ENCODE measurements at places on chromosomes 16 and 17. TPM values are rescaled to one million over a fixed set of nuclear protein-coding genes. Genes with fewer than 3 reads are reported as not detected.
A peak's percentile ranks its signal among the peaks of the same experiment; 100 is the strongest.

- no peak overlapping the region for H3K27ac ChIP-seq
- peaks cover 48% of the 10 kb centered on the region for H3K36me3 ChIP-seq
- no peak for DNase-seq
- no peaks in the 10 kb centered on the region for H3K4me1 ChIP-seq
- H3K27me3 ChIP-seq = no peaks in the 10 kb centered on the region
These were observed 16.1 kb downstream of the GDE1 start for GRCh38 chr16:19505600-19506303.

- H3K36me3 ChIP-seq = no peaks in the 10 kb centered on the region
- H3K4me3 ChIP-seq = peak within 1 kb of the TSS; percentile 46
- peak; percentile 98 for DNase-seq
- no peaks in the 10 kb centered on the region for H3K27me3 ChIP-seq
These were observed at the start of gene CEP131 for GRCh38 chr17:81222906-81223761. Gene CEP131 (minus strand): TSS chr17:81222965. CDS start chr17:81220056, 2,909 bp downstream.

- no peaks in the 10 kb centered on the region for H3K4me1 ChIP-seq
- DNase-seq = no peak
- H3K36me3 ChIP-seq = peaks cover 19% of the 10 kb centered on the region
- H3K4me3 ChIP-seq = no peak overlapping the region
These were observed 77.1 kb downstream of the USP31 start for GRCh38 chr16:23072084-23072599.

DNA sequence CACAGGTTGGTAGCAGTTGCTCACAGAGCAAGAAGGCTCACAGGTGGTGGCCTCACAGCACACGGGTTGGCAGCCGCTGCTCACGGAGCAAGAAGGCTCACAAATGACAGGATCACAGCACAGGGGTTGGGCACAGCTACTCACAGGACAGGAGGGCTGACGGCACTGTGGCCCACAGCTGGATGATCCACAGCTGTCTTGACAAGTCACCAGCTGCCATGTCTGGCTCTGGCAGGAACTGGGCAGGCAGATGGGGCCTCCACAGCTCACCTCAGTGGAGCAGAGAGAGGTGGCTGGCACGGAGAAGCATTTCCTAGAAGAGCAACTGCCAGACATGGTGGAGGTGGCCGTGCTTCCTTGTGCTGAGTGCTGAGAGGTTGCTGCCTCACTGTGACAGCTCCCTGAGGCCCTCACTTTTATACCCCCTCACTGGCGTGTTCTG, at the start of gene KRTAP16-1:
TSS of gene KRTAP16-1 (minus strand) at position 392 of the 442 bp plus-strand sequence. CDS start at position 336, 56 bp downstream.
- DNase-seq = no peak
- peak within 1 kb of the TSS; percentile 83 for H3K27ac ChIP-seq
- H3K27me3 ChIP-seq = no peaks in the 10 kb centered on the region

DNA sequence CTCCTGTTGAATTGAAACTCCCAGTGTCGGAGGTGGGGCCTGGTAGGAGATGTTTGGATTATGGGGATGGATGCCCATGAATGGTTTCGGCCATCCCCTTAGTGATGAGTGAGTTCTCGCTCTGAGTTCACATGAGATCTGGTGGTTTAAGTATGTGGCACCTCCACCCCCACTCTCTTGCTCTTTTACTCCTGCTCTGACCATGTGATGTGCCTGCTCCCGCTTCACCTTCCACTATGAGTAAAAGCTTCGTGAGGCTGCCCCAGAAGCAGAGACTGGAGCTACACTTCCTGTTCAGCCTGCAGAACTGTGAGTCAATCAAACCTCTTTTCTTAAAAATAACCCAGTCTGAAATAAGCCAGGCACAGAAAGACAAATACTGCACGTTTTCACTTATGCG, 512.4 kb downstream of the HS3ST4 start:
- no peaks in the 10 kb centered on the region for H3K36me3 ChIP-seq
- H3K27ac ChIP-seq = no peak overlapping the region
- no peaks in the 10 kb centered on the region for H3K4me1 ChIP-seq
- H3K4me3 ChIP-seq = no peak overlapping the region

DNA sequence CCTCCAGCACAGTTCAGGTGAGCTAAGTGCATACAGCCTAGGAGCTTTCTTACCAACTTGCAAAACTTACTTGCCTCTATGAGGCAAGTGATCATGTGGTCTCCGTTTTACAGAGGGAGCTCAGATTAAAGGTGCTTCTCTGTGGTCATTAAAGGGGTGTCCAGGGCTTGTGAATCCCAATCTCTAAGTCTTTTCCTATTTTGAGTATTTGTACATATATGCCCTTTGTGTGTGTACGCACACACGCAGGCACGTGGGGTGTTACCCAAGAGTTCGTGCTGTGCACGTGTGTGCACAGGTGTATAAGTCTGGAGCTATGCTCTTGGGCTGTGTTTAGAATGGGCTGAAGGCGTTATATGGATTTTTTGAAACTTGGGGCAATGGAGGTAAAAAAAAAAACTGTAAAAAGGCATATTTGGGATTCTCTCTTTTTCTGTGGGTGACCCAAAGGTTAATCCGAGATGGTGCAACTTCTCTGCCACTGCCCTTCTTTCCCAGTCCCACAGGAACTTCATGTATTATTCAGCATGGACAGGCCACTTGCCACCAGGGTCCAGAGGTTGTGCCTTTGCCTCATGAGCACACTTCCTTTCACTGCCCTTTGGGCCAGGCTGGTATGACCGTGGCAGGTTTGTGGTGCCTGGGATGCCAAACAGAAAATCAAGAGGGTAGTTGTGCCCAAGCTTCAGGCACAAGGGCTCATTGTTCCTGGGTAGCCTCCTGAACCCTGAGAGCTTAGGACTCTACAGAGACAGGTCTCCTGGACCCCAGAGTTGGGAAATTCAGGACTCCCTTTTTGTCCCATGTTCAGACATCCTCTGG, 1.5 kb downstream of the ABCC3 start:
- no peak overlapping the region for H3K27ac ChIP-seq
- H3K36me3 ChIP-seq = no peaks in the 10 kb centered on the region
- DNase-seq = no peak
- H3K4me1 ChIP-seq = peaks cover 8% of the 10 kb centered on the region
- no peak overlapping the region for H3K4me3 ChIP-seq

DNA sequence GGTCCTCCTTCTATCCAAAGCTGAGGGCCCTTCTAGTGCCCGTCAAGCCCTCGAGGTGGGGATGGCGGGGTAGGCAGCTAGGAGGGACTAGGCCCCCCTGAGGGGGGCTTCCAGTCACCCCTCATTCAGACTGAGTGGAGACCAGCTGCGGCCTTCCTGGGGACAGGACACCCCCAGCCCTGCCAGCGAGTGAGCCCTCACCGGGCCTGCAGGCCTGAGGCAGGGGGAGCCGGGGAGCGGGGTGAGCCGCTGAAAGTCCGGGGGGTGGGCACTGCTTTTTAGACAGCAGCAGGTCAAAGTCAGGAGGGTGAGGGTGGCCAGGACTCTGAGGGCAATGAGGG, 8.7 kb upstream of the KREMEN2 start:
- H3K36me3 ChIP-seq = no peaks in the 10 kb centered on the region
- peaks cover 7% of the 10 kb centered on the region for H3K4me1 ChIP-seq
- no peak overlapping the region for H3K4me3 ChIP-seq
- H3K27ac ChIP-seq = no peak overlapping the region

GRCh38 chr17:65074778-65075250, 18.3 kb upstream of the GNA13 start:
- no peaks in the 10 kb centered on the region for H3K4me1 ChIP-seq
- no peaks in the 10 kb centered on the region for H3K36me3 ChIP-seq
- H3K27ac ChIP-seq = no peak overlapping the region
- no peak for DNase-seq

GRCh38 chr17:2034157-2034556, 4.2 kb downstream of the DPH1 start:
- H3K27ac ChIP-seq = no peak overlapping the region
- no peak for DNase-seq
- H3K27me3 ChIP-seq = no peaks in the 10 kb centered on the region
- peaks cover 29% of the 10 kb centered on the region for H3K36me3 ChIP-seq
- H3K4me3 ChIP-seq = no peak overlapping the region
- H3K4me1 ChIP-seq = peaks cover 20% of the 10 kb centered on the region

DNA sequence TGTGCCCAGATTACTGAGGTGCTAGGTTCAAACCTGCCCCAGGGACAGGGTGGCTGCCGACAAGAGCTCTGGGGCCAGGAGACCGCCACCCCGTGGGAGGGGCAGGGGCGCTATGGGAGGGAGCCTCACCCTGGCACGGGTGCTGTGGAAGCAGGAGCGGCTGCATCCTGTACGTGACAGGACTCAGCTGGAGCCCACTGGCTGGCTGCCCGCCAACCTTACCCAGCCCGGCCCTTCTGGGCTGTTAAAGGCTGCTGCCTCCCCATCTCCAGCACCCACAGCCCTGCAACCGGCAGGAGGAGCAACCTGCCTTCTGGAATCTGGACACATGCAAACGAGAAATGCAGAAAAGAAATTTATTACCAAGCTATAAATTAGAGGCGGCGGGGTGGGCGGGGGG, 11.2 kb downstream of the PAM16 start:
- no peaks in the 10 kb centered on the region for H3K27me3 ChIP-seq
- peaks cover 24% of the 10 kb centered on the region for H3K36me3 ChIP-seq
- no peak for DNase-seq
- no peak overlapping the region for H3K4me3 ChIP-seq

- DNase-seq = no peak
- H3K36me3 ChIP-seq = peaks cover 11% of the 10 kb centered on the region
- H3K27me3 ChIP-seq = no peaks in the 10 kb centered on the region
- peak overlapping the region; percentile 99 for H3K27ac ChIP-seq
These were observed 15.3 kb downstream of the ZC3H7A start for GRCh38 chr16:11781773-11782172.

- DNase-seq = no peak
- no peaks in the 10 kb centered on the region for H3K36me3 ChIP-seq
- no peak within 1 kb of the TSS for H3K27ac ChIP-seq
- H3K4me1 ChIP-seq = peaks cover 10% of the 10 kb centered on the region
- H3K4me3 ChIP-seq = no peak within 1 kb of the TSS
- peaks cover 23% of the 10 kb centered on the region for H3K27me3 ChIP-seq
These were observed at the start of gene TMEM235 for GRCh38 chr17:78230996-78231935. Gene TMEM235 (plus strand): TSS chr17:78231631. CDS start chr17:78232024, 393 bp downstream.

DNA sequence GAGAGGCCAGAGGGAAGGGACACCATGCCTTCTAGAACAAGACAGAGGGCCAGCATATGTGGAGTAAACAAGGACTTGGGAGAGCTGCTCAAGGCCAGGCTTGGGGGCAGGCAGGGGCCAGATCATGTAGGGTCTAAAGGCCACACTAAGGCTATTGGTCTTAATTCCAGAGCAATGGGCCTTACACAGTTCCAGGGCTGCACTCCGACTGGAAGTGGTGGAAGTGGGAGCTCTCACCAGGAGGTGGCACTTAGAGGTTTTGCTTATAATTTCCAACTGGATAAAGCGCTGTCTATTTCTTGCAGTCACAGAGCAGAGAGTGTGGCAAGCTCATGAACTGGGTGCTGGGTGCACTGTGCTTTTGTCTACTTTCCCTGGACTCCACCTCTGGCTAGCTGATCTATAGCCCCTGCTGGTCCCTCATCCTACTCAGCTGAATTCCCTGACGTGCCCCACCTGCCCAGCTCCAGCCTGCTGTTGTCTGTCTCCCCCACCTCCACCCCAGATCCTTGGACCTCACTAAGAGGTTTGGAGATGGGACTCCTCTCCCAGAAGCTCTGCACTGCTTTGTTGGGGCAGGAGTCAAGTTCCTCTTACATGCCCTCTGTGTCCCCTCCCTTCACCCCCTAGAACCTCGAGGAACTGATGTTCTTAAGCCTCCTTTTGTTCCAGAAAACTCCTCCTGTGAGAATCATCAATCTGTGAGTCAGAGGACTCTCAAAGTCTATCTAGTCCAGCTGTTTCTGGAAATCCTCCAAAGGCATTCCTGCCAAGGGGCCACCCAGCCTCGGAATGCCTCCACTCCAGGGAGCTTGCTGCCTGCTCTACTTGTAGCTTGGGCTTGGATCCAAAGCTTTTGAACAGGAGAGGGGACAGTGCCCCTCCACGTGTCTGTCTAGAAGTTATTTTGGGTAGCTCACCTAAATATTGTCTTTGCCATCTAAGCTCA, 48.1 kb upstream of the KSR1 start:
- no peaks in the 10 kb centered on the region for H3K27me3 ChIP-seq
- H3K4me3 ChIP-seq = no peak overlapping the region
- DNase-seq = no peak
- H3K4me1 ChIP-seq = no peaks in the 10 kb centered on the region
- no peak overlapping the region for H3K27ac ChIP-seq
- H3K36me3 ChIP-seq = no peaks in the 10 kb centered on the region

DNA sequence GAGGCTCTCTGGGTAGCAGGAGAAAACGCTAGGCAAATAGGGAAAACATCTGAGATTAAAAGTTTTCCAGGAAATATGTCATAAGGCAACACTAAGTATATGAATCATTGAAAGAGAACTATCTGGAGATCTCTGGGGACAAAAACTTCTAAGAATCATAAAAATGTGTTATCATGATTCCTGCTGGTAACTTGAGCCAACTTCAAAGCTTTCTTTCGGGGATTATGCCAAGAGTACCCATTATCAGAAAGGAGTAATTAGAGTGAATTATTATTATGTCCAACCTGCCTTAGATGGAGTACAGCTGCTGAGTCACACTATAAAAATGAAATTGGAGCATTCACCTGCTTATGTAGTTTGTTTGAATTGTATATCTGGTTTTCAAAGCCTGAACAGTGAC, 488.5 kb upstream of the SOX9 start:
- H3K27me3 ChIP-seq = no peaks in the 10 kb centered on the region
- H3K36me3 ChIP-seq = no peaks in the 10 kb centered on the region
- no peak for DNase-seq
- no peak overlapping the region for H3K4me3 ChIP-seq

DNA sequence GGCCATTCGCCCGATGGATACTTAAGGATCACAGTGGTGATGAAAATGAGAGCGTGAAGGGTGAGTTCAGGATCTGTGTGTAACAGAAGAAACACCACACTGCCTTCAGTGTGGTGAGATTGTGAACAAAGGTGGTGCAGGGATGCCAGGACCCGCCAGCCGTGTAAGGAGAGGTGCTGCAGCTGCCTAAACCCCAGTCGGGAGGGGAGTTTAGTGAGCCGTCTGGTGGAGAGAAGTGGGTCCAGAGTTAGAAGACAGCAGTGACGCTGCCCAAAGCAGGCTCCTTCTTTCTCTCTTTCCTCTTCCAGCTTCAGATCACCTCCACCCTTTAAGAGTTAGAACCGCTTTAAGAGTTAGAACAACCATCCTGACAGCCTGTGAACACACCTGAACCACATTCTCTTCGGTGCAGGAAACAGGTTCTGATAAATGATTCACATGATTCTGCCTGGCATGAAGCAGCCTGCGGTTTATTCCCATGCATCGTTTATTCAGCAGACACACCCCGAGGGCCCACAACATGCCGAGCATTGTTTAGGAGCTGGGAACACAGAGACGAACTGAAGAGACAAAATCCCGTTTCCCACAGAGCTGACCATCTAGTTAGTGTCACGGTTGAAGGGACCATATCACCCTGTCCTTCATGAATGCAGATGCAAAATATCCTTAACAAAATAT, 84.0 kb upstream of the DNAH17 start:
- H3K27ac ChIP-seq = no peak overlapping the region
- H3K36me3 ChIP-seq = no peaks in the 10 kb centered on the region
- H3K4me3 ChIP-seq = no peak overlapping the region
- H3K27me3 ChIP-seq = no peaks in the 10 kb centered on the region

The TBC1D3C gene
- not detected for total RNA-seq

The ANKRD40CL gene
- not detected for total RNA-seq

The PRSS36 gene
- total RNA-seq = 2.3 TPM

The PRAC1 gene
- not detected for total RNA-seq

The CCDC200 gene
- 1.5 TPM for total RNA-seq
